ENCODE measurements at places on chromosomes 1 and 21. TPM values are rescaled to one million over a fixed set of nuclear protein-coding genes. Genes with fewer than 3 reads are reported as not detected.

PTGS2 gene
- 0.80 TPM for total RNA-seq

NOS1AP gene
- total RNA-seq = 1.4 TPM

ZBTB8B gene
- total RNA-seq = not detected

SPATA46 gene
- not detected for total RNA-seq

APOBEC4 gene
- total RNA-seq = not detected

KRTAP20-1 gene
- not detected for total RNA-seq

NUDT4B gene
- total RNA-seq = not detected

SERPINC1 gene
- 0.32 TPM for total RNA-seq

TTC24 gene
- total RNA-seq = not detected

PADI1 gene
- 40.0 TPM for total RNA-seq

RAB42 gene
- 0.40 TPM for total RNA-seq

LRRC38 gene
- total RNA-seq = not detected

NTMT2 gene
- not detected for total RNA-seq

MEX3A gene
- 1.7 TPM for total RNA-seq
